CD4-positive, alpha-beta T cell treated with Interleukin-12 subunit alpha and Interleukin-12 subunit beta, for 1 hour (primary cell): ENCODE measurements at places on chromosomes 6 and 20.

DNA sequence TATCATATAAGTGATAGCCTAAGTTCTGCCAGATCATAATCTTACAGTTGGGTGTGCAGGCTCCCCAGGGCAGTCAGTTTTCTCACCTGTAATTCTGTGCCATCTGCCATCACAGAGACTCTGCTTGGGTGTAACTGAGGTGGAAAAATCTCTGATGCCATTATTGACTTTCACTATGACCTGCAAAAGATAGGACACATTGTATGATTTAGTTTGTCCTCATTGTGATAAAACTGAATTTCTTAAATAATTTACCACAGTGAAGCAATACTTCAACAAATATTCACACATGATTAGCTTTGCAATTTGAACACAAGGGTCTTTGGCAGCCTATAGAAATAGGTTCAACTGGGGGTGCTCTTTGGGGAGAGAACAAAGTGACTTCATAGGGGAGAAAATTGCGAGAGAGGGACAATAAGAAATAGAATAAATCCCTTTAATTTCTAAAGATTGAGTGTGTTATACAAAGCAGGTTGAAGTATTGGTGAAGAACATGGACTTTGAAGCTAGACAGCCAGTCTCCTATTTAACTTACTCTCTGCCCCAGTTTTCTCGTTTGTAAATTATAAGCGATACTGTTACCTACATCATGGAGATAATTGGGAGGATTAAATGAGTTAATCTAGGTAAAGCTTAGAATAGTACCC lies 27.3 kb downstream of the FAM229B start:
- DNase-seq: no peak

DNA sequence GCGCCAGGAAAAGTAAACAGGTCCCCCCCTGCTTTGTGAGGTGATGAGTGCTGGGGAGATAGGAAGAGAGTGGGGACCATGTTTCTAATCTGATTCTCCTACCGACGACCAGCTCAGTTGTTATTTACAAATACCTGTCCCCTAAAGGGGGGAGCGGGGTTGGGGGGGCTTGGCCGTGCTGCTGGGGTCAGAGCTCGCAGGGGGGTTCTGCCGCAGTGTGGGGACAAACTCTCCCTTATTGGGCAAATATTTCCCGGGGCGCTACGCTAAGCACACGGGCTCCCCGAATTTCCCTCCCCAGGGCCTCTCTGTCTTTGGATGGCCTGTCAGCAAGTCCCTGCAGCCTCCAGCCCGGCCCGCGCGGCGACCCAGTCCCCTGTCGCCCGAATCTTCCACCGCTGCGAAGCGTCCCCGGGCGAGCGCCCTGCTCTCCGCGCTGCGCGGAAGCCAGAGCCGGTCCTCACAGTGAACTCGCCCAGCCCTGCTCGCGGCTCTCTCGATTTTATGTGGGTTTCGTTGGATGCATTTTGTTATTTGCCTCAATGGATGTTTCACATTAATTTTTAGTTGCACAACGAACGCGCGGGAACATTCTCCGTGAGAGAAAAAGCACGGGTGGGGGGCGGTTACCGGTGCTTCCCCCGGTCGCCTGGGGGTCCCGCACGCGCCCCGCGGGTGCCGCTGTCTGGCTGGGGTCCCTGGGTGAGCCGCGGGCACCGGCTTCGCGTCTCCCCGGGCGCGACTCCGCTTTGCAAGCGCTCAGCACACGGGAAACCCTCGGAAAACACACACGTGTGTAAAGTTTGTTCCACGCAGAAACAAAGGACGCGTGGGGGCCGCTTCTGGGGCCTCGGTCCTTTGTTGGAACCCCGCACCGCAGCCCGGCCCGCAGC lies 1.5 kb upstream of the STX16 start:
- DNase-seq: peak; percentile 41

- DNase-seq: no peak
Measured at GRCh38 chr6:157244175-157244574, 79.1 kb downstream of the TMEM242 start.

- no peak for DNase-seq
Measured at GRCh38 chr6:139508576-139508975, 134.1 kb upstream of the CITED2 start.

GRCh38 chr6:45613656-45614055 lies 235.9 kb upstream of the SUPT3H start:
- no peak for DNase-seq

GRCh38 chr6:53436526-53437303 lies 88.0 kb upstream of the ELOVL5 start:
- no peak for DNase-seq

GRCh38 chr20:45450097-45450818 lies 19.3 kb upstream of the WFDC2 start:
- DNase-seq: peak; percentile 60

DNA sequence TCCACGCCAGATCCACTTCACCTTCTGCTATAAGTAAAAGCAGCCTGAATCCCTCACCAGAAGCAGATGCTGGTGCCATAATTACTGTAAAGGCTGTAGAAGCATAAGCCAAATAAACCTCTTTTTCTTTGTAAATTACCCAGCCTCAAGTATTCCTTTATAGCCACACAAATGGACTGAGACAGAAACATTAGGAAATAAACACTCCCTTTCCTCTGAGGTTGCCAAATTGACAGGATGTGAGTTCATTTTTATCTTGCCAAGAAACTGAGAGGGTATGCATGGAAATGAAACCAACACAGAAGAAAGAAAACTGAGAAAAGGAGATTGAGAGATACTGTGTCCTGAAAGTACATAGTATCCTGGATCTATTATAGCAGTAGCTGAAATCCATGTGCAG lies 481.2 kb downstream of the HAO1 start:
- DNase-seq: no peak
